ENCODE measurements at places on chromosomes 3 and 15. TPM values are rescaled to one million over a fixed set of nuclear protein-coding genes. Genes with fewer than 3 reads are reported as not detected.

DNA sequence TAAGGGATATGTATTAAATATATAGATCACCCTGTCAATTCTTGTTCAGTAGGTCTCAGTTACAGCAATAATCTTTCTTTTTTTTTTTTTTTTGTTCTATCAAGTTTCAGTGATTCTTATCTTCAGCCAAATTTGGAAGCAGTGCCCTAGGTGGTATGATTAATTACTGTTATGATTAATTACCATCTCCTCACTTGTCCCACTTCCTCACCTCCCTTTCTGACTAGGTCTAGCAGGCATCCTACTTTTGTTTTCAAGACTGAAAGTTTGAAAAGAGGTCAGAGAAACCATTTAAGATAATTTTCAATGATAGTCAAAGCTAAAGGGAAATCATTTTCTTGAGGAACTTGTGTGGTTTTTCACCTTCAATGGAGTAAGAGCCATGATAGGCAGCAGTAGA is 144.0 kb upstream of the CNTN4 start:
- no peak for DNase-seq

DNA sequence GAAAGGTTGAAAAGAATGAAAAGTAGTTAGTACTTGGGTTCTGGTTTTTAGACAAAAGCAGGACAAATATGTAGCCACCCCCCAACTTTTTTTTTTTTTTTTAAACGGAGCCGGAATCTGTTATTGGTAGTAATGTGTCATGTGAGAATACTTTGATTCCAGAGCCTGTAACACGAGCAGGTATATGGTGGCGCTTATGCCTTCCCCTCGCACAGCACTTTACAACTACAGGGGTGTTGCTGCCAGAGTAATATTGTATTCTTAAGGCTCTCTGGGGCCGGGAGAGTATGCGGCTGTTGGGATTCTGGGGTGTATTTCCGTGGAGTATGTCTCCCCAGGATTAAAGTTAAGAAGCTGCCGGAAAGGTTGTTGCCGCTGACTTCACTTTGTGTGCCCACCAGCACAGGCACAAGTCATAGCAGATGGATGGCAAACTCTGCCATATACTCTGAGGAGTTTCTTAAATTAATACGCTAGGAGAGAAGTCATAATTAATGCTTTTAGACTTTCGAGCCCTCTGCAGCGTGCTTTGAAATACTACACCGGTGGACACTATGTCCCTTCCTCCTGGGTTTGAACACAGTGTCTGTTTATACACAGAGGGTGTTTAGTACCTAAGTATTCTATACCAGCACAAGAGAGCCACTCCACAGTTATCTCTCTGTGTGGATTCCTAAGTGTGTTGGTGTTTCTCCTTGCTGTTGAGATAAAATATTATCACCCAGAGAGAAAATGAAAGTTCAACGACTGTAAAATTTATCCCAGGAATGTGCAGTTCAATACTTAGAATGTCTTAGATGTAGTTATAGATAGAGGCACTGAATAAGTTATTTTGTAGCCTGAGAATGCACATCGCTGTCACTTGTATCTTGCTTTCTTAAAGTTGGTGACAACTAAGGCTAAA is 1.4 kb downstream of the MBNL1 start:
- DNase-seq: peak; percentile 61

DNA sequence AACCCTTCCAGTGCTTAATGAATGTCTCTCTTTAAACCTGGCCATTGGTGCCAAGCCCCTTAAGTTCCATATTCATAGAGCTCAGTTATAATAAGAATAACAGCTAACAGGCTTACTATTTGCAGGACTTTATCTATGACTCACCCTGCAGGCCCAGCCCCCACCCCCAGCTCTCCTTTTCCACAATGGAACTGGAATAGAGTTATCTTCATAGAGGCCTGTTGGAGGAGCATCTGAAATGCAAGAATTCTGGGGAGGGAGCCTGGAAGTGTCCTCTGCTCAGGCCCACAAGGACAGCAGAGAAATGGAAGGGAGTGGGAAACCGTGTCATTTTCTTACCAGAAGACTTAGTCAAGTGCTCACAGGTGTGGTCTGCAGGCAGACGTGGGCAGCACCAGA is 52.8 kb downstream of the SEMA5B start:
- DNase-seq: no peak

DNA sequence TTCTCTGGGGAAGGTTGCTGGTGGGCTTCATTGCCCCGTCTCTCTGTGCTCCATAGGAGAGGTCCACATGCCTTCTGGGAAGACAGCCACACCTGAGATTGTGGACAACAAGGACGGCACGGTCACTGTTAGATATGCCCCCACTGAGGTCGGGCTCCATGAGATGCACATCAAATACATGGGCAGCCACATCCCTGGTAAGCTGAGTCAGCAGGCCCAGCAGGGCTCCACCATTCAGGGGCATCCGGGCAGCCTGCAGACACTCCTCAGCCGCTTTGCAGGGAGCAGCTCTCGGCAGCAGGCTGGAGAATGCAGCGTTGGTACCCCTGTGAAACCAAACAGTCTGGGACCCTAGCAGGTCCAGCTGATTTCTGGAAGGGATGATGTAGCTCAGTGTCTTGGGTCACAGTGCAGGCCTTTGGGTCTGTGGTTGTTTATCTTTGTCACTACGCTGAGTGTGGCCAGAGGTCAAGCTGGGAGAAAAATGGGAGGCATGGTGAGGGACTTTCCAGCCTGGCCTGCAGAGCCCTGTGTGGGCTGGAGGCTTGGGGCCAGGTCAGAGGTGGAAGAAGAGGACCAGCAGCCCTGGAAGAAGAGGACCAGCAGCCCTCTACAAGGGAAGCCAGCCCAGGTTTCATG is 67.2 kb downstream of the DNASE1L3 start:
- no peak for DNase-seq

GRCh38 chr3:56593455-56594158 is 36.6 kb downstream of the CCDC66 start:
- DNase-seq: no peak

DNA sequence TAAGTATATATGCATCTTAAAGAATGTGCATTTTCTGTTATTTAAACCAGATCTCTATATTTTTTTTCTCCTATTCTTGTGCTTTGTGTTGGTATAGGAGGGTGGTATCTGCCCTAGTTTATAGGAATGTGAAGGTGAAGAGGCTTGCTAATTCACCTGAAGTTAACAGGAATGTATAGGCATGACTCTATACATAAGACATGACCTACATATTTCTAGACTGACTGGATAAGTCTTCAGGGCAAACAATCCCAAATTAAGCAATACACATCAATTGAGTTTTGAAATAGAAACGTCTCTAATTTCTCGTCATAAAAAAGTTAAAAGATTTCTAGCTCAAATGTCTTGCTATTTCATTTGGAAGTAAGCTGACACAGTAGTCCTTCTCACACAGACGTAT is 410.0 kb downstream of the DIPK2A start:
- DNase-seq: no peak

DNA sequence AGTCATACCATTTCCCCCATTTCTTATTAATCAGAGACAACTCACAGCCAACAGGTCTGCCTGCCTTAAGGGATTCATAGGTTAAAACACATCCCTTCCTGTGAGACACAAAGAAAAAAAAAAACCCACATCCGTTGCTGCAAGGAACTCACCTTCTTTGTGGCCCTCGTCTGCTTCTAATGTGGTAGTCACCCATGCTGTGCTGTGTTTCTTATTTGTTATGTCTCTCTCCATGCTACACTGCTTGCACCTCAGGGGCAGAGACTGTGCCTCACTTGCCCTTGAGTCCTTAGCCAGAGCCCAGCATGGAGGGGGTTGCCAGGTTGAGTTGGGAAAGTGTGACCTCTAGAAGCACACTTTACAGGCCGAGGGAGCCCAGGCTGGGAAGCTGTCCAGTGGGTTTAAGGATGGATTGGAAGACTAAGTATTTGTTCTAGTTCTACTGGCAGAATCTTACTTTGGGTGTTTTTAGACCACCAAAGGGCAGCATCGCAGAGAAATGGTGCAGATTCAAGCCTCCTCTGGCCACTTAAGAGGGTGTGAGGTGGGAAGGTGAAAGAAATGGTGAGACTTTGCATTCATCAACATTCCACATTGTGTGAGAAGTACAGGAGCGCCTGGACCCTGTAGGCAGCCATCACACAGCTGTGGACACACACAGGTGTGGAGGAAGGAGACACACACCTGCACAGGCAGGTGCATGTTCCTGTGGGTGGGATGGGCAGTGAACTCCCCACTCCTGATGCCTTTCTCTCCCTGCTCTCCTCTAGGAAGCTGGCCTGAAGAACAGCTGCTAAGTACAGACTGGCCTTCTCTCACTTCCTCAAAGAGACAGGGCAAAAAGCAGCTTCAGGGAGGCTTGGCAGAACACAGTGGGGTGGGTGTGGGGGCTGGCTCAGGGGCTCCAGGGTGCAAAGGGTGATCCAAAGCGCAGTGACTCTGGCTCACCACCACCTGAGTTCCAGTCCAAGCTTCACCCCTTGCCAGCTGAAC is 48.8 kb downstream of the GLB1 start:
- DNase-seq: no peak

GRCh38 chr3:197002701-197003454 is 26.7 kb downstream of the MELTF start:
- peak; percentile 85 for DNase-seq

DNA sequence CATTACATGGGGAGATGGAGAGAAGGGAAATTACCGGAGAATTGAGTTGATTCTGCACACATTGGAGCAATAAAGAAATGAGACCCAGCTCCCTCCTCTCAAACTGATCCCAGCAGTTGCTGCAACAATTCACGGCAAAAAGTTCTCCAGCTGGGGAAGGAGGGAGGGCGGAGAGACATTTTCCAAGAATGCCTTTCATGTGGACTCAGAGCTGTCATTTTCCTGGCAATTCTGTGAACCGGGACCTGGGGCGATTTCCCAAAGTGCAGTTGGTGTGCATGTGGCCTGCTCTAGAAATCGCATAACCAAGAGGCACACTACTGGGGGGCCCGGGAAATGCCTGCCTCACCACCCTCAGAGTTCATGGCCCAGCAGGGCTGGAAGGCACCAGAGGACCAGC is 48.7 kb upstream of the IREB2 start:
- no peak for DNase-seq

DNA sequence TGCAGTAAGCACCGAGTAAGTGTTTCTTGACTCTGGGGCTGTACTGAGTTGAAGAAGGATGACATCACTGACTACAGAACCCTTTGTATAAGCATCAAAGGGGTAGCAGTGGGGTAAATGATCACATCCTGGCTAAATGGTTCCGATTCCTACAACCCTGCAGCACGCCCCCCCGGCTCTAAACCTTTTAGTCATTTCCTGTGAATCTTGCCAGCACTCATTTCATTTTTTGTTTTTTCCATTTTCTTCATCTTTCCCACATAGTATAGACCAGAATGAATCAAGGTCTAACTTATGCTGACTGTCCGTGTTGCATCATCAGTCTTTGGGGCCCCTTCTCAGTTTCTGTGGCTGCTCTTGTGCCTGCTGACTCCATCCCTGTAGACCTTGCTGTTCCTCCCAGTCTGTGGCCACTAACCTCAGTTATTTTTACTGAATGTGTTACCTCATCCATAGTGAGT is 383.1 kb upstream of the TPRG1 start:
- DNase-seq: no peak

- DNase-seq: peak; percentile 90
Measured at GRCh38 chr15:41904541-41905005, 10.7 kb upstream of the SPTBN5 start.

- DNase-seq: no peak
Measured at GRCh38 chr3:141091426-141091825, 40.3 kb downstream of the SPSB4 start.

DNA sequence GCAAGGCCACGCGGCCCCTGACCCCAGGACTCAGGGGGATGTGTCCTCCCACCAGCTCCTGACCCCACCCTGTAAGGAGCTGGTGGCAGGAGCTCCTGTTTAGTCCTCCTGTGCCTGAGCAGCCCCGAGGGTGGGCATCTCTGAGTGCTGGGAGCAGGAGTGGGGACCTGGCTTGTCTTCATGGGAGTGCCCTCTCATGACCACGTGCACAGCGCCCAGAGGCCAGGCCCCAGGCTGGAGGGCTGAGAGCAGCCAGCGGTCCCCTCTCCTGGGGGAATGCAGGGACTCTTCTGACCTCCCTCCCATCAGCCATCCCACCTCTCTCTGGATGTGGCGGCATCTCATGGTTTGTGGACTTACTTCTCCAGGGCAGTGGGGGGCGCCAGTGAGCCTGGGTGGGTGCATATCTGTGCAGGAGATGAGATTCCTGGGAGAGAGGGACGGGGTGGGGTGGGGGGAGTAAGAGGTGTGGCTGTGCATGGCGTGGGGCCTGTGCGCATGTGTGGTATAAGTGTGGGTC is 205.6 kb downstream of the TBC1D2B start:
- no peak for DNase-seq

DNA sequence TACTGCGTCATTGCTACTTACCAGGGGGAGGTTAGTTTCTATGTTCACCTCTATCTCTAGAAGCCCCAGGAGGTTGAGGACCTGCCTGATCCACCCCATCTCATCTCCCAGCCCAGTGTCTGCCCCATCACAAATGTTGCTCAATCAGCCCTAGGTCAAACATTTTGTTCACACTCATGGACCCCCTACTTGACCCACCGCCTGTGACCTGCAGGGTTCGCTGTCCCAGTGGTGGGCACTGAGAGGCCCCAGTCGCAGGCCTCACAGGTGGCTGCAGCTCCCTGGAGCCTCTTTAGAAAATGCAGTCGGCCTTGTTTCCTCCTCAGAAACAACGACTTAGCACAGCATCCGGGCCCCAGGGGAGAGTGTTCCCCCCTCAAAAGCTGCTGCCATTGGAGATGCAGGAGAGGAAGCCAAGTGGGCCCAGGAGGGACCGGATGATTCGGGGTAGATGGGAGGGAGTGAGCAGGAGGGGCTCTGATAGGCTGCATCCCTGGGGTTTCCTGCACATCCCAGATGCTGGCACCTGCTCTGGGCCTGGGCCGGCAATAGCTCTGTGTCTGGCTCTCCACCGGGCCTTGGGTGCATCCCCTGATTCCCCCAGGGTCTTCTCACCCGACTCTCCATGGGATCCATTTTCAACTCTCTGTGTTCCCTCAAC is 18.4 kb upstream of the INSYN1 start:
- DNase-seq: no peak

- no peak for DNase-seq
Measured at GRCh38 chr15:92502930-92503857, 109.5 kb downstream of the ST8SIA2 start.

GRCh38 chr3:111541911-111542483 is at the start of gene CD96:
Gene CD96, plus strand, starts transcription at chr3:111542197. Its CDS starts 52 bp downstream, at chr3:111542249.
- DNase-seq: no peak

DNA sequence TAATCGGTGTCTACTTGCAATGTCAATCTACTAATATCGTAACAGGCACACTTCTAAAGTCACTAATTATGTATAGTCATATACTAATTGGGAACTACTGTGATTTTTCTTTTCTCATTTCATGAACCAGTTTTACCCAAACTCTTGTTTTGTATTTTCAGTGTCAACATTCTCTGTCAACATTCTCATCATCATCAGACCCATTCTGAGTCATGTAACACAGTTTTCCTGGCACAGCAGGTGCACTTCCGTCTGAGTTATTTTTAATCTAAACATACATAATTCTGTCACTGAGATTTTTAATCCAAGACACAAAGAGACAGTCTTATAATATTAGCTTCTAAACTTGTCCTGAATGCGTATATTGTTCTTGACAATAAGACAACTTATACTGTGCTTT is 205.1 kb upstream of the EIF1B start:
- DNase-seq: no peak

GRCh38 chr3:171563298-171563697 is 103.1 kb upstream of the TNIK start:
- no peak for DNase-seq

- DNase-seq: no peak
Measured at GRCh38 chr3:171407759-171408158, 52.4 kb downstream of the TNIK start.

FOXB1 gene
- total RNA-seq: 0.91 TPM

MST1 gene
- total RNA-seq: 12.2 TPM

SHC4 gene
- total RNA-seq: 9.5 TPM

ALDH1A2 gene
- 8.9 TPM for total RNA-seq

C3orf52 gene
- total RNA-seq: 1.00 TPM

APEH gene
- total RNA-seq: 58.3 TPM

SLC24A5 gene
- total RNA-seq: 0.18 TPM

FRMD4B gene
- total RNA-seq: 37.7 TPM

RNU5B-1 gene
- total RNA-seq: not detected

Measured in cerebellum (tissue), 4 donors.